Subcutaneous preadipocyte (primary cell): ENCODE measurements at places on chromosomes 1 and 21. TPM values are rescaled to one million over a fixed set of nuclear protein-coding genes. Genes with fewer than 3 reads are reported as not detected.

TSACC gene
- total RNA-seq = 0.20 and 0.37 TPM in 2 replicates

C4BPA gene
- total RNA-seq = not detected in 2 replicates

SRSF10 gene
- total RNA-seq = 72.8 and 95.2 TPM in 2 replicates

TIAM1 gene
- 18.4 and 28.3 TPM in 2 replicates for total RNA-seq

KPRP gene
- not detected in 2 replicates for total RNA-seq

KCNT2 gene
- total RNA-seq = 0.73 and 0.78 TPM in 2 replicates

SMYD2 gene
- total RNA-seq = 36.7 and 46.7 TPM in 2 replicates

AUNIP gene
- total RNA-seq = 2.6 and 5.3 TPM in 2 replicates

IPP gene
- 7.0 and 10.9 TPM in 2 replicates for total RNA-seq

MPL gene
- not detected in 2 replicates for total RNA-seq

SPRR1A gene
- total RNA-seq = not detected in 2 replicates

LRRC8B gene
- total RNA-seq = 10.7 and 10.8 TPM in 2 replicates

HSD3B2 gene
- not detected in 2 replicates for total RNA-seq

SPAG17 gene
- not detected in 2 replicates for total RNA-seq
